Astrocyte of the spinal cord (primary cell): ENCODE measurements at places on chromosomes 4 and X.

DNA sequence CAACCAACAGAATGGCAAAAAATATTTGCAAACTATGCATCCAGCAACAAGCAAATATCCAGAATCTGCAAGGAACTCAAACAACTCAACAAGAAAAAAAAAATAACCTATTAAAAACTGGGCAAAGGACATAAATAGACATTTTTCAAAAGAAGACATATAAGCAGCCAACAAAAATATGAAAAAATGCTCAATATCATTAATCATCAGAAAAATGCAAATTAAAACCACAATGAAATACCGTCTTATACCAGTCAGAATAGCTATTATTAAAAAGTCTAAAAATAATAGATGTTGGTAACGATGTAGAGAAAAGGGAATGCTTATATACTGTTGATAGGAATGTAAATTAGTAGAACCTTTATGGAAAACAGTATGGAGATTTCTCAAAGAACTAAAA, 53.4 kb downstream of the WDR19 start:
- DNase-seq, result no peak

- no peak for DNase-seq
Observed at GRCh38 chr4:681736-682451, 7.1 kb downstream of the SLC49A3 start.

DNA sequence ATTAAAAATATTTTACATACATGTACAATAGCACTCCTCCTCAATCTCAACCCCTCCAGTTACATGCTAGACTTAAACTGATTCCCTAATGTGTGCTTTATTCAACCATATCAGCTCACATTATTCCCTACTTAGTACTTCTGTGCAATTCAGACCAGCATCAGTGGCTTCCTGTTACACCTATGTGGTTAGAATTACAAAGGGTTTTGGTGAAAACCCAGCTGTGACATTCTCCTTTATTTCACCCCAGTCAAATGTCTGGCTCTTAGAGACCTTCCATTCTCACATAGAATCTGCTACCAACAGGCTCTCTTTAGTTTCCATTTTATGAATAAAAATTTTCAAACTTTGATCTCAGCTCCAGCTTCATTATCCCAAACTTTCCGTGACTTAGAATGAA, 85.2 kb upstream of the SLC7A11 start:
- DNase-seq, result no peak

DNA sequence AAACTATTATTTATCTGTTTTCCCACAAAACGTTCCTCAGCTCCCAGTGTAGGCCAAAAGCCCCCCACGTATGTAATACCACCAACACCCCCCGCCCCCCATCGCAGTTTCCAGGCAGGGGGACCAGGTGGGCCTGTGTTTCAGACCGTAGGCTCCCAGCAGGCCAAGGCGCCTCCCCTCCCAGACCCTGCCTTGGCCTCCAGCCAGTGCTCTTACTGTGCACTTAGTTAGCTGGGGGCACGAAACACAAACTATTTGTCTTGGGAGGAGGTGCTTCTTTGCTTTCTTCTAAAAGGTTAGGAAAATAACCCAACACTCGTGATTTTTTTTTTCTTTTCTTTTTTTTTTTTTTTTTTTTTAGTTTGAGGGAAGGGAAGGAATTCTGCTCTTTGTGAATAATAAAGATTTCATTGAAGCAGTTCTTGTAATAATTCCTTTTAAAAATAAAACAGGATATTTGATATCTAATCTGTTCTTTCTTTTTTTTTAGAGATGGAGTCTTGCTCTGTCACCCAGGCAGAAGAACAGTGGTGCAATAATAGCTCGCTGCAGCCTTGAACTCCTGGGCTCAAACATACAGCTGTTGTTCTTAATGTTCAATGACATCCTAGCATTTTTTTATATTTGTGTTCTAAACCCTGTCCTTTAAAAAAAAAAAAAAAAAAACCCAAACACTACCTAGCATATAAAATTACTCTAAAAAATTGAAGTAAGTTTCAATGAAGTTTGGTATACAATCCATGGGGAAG, 83.0 kb upstream of the CLDN34 start:
- no peak for DNase-seq

DNA sequence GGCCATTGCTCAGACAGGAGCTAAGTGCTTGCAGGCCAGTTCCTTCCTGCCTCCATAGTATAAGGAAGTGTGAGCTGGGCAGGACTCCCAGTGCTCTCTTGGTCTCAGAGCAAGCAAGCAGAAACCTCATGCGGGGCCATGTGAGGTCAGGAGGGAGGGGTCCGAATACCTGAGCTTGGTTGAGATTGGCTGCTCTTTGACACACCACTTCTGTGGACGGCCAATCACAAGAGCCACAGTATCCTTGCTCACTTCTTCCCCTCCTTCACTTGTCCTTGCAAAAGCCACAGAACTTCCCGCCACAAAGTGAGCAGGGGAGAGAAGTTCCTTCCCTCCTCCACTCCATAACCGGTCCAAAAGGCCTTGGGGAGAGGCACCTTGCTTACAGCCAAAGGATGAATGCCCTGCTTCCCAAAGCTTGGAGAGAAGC, 56.7 kb downstream of the PRPS1 start:
- DNase-seq, result peak; percentile 62

DNA sequence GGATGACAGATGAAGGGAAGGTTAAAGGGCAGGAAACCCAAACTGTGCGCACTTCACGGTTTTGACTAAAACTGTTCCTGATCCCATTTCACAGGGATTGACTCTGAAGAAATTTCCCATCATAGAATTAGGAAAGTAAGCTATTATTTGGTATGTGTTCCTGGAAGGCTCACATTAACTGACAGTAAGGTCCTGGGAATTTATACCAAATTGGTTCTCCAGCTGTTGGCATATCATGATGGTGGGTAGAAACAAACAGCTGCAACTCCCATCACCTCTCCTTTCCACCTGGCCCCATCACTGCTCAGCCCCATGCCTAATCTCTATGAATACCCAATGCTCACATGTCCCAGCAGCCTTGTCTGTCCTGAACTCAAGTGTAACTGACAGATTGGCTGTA, 121.2 kb downstream of the GPC3 start:
- no peak for DNase-seq

DNA sequence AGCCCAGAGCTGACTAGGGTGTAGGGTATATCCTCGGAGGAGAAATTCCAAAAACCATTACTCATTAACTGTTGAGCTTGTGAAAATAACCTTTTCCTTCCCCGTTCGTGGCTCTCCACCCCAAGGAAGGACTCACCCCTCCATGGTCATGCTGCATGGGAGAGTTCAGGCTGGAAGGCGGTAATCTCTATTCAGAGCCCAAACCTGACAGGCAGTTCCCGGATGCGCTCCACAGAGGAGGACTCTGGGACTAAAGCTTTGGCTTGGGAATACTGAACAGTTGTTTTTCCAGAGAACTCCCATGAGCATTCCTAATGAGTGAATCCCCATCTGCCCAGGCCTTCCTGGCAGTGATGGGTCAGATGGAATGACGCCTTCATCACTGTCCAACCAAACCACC, 125.4 kb downstream of the BCOR start:
- peak; percentile 22 for DNase-seq

DNA sequence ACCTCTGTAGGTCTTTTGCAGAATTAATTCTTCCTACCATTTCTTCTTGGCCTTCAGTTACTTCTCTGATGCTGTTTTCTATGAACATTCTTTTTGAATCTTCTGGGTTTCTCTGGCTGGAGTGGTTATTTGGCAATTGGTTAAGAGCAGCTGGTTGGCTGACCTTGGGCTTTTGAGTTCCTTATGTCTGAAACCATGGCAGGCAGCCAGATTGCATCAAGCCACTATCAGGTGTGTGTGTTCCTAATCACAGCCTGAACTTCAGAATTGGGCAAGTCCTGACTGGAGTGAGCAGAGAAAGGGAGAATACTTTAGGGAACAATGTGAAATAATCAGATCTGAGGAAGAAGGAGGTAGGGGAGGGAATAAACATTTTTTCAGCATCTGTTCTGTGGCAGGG, 90.2 kb downstream of the ARHGAP10 start:
- DNase-seq, result peak; percentile 44

DNA sequence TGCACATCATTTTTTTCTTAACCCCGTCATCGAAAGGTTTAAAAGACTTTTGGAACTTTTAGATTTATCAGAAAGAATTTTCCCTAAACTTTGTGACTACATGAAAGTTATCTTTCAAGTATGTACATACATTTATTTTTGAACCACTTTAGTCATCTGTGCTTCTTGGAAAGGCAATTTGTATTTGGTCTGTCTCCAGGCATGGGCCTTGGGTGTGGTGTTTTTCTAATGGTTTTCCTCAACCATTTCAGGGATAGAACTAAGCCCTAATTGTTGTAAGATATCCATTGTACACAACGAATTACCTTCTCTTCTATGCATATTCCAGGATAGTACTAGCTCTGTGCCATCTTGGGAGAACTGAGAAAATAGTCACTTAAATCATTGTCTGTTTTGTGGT, 191.5 kb upstream of the RPL34 start:
- DNase-seq, result no peak

- DNase-seq, result peak; percentile 92
Observed at GRCh38 chr4:157014621-157015591, 43.3 kb upstream of the PDGFC start.

DNA sequence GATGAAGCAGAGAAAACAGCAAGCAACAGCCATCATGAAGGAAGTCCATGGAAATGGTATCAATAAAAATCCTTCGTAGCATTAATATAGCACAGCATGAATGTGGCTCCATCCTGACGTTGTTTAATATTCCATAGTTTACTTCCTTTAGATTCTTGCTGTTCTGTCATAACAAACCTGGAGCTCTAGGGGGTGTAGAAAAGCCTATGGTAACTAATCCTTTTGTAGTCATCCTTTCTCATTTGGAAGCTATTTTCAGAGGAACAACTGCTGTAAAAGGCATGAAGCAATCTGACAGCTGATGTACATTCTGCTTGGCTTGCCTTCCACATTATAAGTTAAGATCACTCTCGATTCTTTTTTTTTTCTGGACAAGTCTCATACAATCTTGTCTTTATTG, 914 bp downstream of the MYOZ2 start:
- DNase-seq, result no peak

DNA sequence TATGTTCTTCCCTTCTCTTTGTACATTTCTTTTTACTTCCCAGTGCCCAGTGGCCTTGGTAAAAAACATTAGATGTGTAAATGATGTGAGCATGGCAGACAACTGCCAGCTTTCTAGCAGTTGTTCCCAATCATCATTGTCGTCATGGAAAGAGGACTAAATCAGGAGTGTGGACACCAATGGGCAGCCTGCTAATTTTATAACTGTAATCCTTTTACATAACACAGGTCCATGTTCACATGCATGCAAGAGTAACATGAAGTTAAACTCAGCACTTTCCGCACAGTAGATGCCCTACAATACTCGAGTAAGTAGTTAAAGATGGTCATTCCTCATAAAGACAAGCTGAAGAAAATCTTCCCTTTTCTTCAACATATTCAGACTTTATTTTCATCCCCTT, 23.4 kb upstream of the G3BP2 start:
- DNase-seq, result no peak

GRCh38 chrX:31580726-31581125, 508.9 kb upstream of the FTHL17 start:
- peak; percentile 38 for DNase-seq

DNA sequence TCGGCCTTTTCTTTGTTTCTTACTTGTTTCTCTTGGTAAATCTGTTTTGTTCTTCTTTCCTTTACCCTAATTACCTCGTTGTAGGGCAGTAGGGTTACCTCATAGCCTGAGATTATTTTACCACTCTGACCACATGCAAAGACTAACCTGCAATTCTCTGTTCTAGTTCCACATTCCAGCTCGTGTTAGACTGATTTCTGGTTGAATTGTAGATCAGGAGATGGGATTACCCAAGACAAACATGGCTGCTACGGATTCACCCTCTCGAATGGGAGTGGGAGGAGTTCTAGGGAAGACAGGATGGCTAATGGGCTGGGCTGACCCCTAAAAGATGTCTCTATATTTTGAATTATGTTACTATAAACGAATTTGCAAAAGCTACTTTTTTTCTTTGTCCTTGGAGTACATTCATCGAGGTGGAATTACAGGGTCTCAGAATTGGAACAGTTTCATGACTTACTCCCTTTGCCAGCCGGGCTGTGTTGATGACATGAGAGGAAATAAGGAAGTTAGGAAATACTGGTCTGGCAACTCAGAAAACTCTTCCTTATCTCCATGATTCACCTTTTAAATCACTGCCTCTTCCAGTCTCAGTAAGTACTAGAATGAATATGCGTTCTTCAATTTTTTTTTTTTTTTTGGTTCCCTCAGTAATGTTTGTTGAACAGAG, 36.7 kb upstream of the FBXW7 start:
- no peak for DNase-seq

GRCh38 chrX:74523870-74524735, 90.3 kb downstream of the RLIM start:
- no peak for DNase-seq

GRCh38 chr4:150593996-150594395, 12.0 kb downstream of the MAB21L2 start:
- no peak for DNase-seq

DNA sequence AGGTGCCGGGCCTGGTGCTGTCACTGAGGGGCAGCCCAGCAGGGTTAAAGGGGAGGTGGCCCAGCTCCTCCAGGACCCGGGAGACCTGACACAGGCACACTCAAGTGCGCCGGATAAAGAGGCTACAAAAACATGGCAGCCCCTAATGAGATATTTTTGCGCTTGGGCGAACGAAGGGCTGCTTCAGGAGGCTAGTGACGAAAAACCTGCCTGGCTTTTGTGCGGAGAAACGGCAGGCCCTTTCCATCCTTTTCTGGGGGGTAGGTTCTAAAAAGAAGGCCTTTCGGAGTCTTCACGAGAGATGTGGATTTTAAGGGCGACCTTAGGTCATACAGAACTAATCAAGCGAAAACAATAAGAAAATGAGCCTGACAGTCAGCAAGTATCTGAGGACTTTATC, 35.5 kb downstream of the HELT start:
- DNase-seq, result no peak

- DNase-seq, result peak; percentile 2
Observed at GRCh38 chrX:31038575-31039326, 33.1 kb downstream of the FTHL17 start.

DNA sequence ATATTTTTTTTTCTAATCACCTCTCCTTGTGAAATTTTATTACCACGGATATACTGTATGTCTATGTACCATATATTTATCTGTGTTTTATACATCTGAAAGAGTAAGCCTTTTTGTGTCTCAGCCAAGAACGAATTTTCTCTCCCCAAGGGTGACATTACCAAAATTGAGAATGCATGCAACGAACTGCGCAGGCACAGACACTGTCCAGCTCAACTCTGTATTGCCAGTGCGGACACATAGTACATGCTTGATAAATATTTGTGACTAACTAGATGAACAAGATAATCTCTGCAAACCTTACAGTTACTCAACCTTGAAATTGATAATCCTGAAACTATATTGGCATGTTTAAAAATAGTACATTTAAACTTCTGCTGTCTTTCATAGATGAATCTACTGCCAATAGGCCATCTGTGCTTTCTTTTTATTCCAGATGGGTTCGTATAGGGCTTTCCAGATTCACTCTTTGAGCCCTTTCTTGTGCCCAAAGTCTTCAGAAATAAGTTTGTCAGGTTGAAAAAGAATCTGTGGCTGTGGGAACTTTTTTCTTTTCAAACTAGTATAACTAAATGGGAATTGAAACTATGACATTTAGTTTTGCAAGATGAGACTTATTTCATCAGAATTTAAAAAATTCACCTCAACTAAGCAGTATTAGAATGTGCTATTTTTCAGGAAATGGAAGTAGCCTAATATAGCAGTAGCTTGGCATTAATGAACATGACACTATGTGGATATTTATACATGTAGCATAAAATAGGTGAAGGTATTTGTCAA, 38.9 kb downstream of the DTHD1 start:
- DNase-seq, result no peak

GRCh38 chr4:94219402-94219801, 11.7 kb downstream of the SMARCAD1 start:
- DNase-seq, result no peak
